ENCODE measurements at places on chromosomes 4 and X.
A peak's percentile ranks its signal among the peaks of the same experiment; 100 is the strongest.

- DNase-seq, result no peak
These were observed 4.6 kb downstream of the SUV39H1 start for GRCh38 chrX:48700951-48701653.

GRCh38 chr4:16722416-16722815 lies 176.0 kb downstream of the LDB2 start:
- DNase-seq, result no peak

- DNase-seq, result no peak
These were observed 633.5 kb upstream of the FAT1 start for GRCh38 chr4:187357045-187357643.

- DNase-seq, result peak; percentile 72
These were observed 2.7 kb downstream of the GASK1B start for GRCh38 chr4:158169931-158170690.

GRCh38 chrX:16177260-16177659 lies 10.0 kb downstream of the MAGEB17 start:
- DNase-seq, result no peak

- peak; percentile 53 for DNase-seq
These were observed 79.3 kb upstream of the DYNLT3 start for GRCh38 chrX:37926700-37927099.

DNA sequence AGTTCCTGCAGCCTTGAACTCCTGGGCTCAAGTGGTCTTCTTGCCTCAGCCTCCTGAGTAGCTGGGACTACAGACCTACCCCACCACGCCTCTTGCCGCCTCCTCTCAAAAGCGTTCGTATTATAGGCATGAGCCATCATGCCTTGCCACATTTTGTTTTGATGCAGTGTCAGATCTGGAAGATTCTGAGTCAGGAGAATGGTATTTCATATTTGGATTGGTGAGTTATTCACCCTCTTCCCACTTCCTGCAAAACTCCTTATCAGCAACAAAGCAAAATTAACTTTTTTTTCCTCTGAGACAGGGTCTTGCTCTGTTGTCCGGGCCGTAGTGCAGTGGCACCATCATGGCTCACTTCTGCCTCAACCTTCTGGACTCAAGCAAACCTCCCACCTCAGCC lies 29.6 kb downstream of the REST start:
- no peak for DNase-seq

GRCh38 chr4:86991994-86992393 lies 57.2 kb downstream of the AFF1 start:
- DNase-seq, result no peak

DNA sequence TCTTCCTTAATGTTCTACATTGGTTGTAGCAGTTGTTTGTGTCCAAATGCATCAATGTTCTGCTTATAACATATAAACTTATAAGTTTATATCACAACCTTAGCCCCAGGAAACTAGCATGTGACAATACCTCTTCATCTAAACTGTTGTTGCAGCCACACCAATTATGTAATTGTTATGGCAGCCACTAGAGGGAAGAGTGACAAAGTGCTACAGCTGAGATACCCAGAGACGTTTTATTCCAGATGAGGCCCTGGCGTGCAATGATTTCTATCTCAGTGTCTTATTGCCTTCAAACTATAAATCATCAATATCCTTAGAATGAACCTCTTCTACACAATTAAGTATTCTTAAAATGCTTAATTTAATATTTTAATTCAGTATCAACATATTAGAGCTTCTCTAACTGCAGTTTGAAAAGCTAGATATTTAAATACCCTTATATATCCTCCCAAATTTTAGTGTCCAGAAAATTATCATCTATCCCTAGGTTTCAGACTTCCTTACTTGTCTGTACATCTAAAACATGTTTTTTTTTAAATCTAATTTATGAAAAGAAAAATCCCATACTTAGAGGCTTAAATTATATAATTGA lies 171.6 kb downstream of the PCDH10 start:
- DNase-seq, result no peak

DNA sequence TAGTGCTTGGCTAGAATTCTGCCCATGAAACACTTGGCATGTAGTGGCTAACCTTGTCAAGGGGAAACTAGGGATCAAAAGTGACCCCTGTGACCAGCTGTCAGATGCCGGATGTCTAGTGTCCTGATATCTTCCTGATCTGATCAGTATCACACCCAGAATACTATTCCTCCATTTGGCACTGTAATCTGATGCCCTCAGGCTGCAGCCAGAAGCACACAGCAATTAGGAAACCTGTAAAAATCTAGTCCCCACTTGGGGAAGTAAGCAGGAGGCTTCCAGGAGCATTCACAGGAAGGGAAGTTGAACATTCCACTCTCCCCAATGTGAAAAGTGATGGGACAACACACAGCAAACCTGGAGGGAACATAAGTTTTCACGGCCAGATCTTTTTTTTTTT lies 125.1 kb downstream of the HS6ST2 start:
- DNase-seq, result no peak

DNA sequence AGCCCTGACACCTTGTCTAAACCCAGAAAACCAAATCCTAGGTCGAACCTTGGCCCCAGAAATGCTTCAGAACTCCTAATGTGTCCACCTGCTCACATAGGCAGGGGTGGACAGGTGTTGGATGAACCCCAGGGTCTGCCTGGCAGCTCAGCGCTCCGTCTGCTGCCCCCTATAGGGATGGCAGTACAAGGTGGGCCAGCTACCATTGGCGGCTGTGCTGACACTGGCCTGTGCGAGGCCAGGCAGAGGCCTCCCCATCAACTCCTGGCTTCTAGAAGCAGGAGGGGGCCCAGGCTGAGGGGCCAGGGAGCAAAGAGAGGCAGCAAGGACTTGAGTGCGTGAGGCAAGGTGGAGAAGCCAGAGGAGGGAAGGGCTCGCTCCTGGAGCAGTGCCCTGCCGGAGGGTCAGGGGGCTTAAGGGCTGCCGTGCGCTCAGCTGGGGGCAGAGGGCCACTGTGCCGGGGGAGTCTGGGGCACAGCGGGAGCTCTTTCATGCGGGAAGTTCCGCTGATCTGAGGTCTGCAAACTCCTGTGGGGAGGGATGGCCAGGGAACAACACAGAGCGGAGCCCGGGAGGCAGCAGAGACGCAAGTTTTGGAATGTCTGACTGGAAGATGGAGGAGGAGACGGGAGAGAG lies 20.6 kb downstream of the CCNQ start:
- peak; percentile 10 for DNase-seq

DNA sequence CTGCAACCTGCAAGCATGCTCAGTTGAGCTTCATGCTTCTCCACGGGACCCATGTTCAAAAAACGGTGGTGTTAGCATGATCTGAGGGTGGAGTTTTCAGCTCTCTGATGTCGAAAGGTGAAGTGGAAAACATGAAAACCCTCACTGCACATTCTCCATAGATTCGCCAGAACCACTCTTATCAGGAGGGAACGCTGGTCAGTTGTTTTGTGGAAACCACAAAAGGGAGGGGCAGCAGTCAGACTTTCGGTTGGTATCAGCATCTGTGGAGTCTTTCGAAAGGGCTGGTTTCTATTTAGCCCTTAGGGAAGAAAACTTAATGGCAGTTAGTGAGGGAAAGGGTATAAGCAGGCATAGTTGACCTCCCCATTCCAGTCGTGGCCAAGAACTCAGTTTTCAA lies 12.6 kb downstream of the PPA2 start:
- DNase-seq, result no peak

DNA sequence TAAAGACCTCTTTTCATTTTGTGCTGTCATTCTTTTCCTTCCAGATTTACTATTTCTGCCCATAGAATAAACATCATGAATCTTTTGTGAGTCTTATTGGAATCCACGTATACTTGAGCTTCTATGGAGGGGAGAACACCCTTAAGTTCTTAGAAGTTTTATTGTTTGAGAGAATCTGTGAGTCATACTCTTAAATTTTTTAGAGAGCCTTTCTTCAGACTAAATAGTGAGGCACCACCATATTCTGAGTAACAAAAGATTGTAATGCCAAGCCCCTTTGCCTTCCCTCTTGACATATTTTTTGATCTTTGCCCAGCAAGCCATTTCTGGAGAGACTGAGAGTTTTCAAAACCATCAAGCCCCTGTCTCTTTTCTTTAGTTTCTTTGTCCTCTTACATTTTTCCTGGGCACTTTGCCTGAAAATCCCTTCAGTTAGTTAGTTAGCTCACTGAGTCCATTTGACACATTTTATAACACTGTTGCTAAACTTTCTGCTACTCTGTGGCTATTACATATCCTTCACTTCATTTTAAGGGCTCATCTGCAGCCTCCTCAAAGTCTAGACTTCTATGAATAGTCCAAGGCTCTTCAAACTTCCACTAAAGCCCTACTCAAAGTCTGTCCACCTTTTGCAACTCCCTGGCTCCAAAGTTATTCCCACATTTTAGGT lies 65.3 kb upstream of the NDUFC1 start:
- no peak for DNase-seq

DNA sequence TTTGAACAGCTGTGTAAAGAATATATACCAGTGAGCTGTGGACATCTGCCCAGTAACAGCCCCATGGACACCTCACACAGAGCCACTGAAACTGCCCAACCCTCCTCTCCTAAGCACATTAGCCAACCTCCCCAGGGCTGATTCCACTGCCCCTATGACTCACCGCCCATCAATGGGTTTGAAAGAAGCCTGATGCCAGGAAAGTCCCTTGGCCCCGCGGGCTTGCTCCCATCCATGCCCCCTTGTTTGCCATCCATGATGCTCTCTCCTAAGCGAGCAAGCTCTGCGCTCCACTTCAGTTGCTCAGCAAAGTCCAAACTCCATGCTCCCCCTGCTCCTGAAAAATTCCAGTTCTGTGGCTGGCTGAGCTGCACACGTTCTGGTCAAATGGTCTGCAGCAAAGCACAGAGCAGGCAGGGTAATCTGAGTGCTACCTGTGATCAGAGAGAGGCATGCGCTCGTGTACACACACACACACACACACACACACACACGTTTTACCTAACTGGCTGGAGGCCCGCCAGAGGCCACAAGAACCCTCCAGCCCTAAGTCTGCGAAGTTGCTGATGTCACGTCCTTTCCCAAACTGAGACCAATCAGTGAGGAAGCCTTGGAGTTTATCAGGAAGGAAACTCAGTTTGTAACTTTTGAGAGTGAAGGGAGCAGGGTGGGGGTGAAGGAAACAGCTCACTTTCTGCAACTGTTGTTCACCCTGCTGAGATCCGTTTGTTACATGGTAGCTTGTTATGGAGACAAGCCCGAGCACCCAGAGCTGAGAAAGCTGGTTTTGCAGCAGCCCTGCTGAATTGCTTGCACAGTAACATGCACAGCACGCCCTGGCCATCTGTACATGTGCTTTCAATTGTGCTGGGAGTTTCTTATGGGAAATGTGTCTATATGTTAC lies at the start of gene ASB9:
TSS of gene ASB9 (minus strand) at position 466 of the 904 bp plus-strand sequence. CDS start at position 257, 209 bp downstream.
- DNase-seq, result peak; percentile 71

- DNase-seq, result no peak
These were observed 128.2 kb downstream of the C4orf51 start for GRCh38 chr4:145808021-145808650.
